CD4-positive, alpha-beta T cell (primary cell): ENCODE measurements at places on chromosomes 6 and 20. TPM values are rescaled to one million over a fixed set of nuclear protein-coding genes. Genes with fewer than 3 reads are reported as not detected.

PERP gene
- 1.4 TPM for total RNA-seq

SOBP gene
- total RNA-seq, result 0.17 TPM

RIMS1 gene
- total RNA-seq, result not detected

ACSS1 gene
- total RNA-seq, result 18.9 TPM

SNAP91 gene
- total RNA-seq, result not detected

B3GAT2 gene
- total RNA-seq, result not detected

WFDC10B gene
- total RNA-seq, result not detected

MAP7 gene
- 0.45 TPM for total RNA-seq

SAMD10 gene
- total RNA-seq, result 12.0 TPM

TP53TG5 gene
- not detected for total RNA-seq

SLC13A3 gene
- total RNA-seq, result 0.28 TPM

NKAIN2 gene
- total RNA-seq, result not detected

PTK6 gene
- 0.19 TPM for total RNA-seq

SIGLEC1 gene
- 0.11 TPM for total RNA-seq

TMC2 gene
- total RNA-seq, result not detected

NHSL1 gene
- 0.06 TPM for total RNA-seq

JAG1 gene
- total RNA-seq, result 0.77 TPM

MCCD1 gene
- not detected for total RNA-seq

RBM24 gene
- total RNA-seq, result 0.39 TPM

SLC35F1 gene
- not detected for total RNA-seq

C6orf132 gene
- not detected for total RNA-seq

FAM209B gene
- total RNA-seq, result 3.1 TPM

OVOL2 gene
- total RNA-seq, result not detected

TFAP2D gene
- total RNA-seq, result not detected

ISM1 gene
- 0.87 TPM for total RNA-seq

NKX2-2 gene
- total RNA-seq, result not detected

HTR1B gene
- total RNA-seq, result not detected

SLC17A2 gene
- total RNA-seq, result not detected

PRDM13 gene
- total RNA-seq, result not detected

ZBP1 gene
- 40.1 TPM for total RNA-seq

TPD52L1 gene
- not detected for total RNA-seq

SLC22A7 gene
- total RNA-seq, result not detected

PSORS1C1 gene
- total RNA-seq, result not detected

POU5F1 gene
- not detected for total RNA-seq

RGS19 gene
- 9.7 TPM for total RNA-seq

PAX1 gene
- total RNA-seq, result not detected
